ENCODE measurements at places on chromosomes 1 and 21.

DNA sequence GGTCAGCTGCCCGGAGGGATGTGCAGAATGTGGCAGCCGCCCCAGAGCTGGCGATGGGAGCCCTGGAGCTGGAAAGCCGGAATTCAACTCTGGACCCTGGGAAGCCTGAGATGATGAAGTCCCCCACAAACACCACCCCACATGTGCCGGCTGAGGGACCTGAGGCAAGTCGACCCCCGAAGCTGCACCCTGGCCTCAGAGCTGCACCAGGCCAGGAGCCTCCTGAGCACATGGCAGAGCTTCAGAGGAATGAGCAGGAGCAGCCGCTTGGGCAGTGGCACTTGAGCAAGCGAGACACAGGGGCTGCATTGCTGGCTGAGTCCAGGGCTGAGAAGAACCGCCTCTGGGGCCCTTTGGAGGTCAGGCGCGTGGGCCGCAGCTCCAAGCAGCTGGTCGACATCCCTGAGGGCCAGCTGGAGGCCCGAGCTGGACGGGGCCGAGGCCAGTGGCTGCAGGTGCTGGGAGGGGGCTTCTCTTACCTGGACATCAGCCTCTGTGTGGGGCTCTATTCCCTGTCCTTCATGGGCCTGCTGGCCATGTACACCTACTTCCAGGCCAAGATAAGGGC is 33.5 kb upstream of the LHX4 start:
- H3K4me3 ChIP-seq: no peak overlapping the region
- no peaks in the 10 kb centered on the region for H3K4me1 ChIP-seq
- DNase-seq: no peak
- no peaks in the 10 kb centered on the region for H3K27me3 ChIP-seq
- no peak overlapping the region for H3K27ac ChIP-seq
- peaks cover 47% of the 10 kb centered on the region for H3K36me3 ChIP-seq

DNA sequence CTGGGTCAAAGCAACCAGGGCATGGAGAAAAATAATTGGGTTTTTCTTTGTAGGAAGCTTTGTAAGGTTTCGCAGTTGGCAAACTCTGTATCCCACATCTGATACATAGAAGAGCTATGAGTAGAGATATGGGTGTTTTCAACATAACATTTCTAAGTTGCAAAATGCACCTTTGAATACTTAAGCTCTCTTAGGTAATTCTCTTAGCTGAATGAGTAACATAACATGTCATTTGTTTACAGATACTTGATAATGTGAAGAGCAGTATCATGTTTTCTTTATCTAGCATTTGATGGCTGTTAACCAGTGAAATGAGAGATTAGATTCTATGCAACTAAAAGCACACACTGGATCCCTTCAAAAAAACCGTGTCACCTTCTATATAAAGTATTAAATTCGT is 21.6 kb downstream of the RAVER2 start:
- H3K27ac ChIP-seq: no peak overlapping the region
- H3K4me1 ChIP-seq: no peaks in the 10 kb centered on the region
- H3K36me3 ChIP-seq: no peaks in the 10 kb centered on the region
- no peak overlapping the region for H3K4me3 ChIP-seq

GRCh38 chr1:7539769-7540175 is 231.3 kb upstream of the VAMP3 start:
- no peak overlapping the region for H3K27ac ChIP-seq
- no peak overlapping the region for H3K4me3 ChIP-seq
- H3K4me1 ChIP-seq: no peaks in the 10 kb centered on the region
- no peak for DNase-seq

DNA sequence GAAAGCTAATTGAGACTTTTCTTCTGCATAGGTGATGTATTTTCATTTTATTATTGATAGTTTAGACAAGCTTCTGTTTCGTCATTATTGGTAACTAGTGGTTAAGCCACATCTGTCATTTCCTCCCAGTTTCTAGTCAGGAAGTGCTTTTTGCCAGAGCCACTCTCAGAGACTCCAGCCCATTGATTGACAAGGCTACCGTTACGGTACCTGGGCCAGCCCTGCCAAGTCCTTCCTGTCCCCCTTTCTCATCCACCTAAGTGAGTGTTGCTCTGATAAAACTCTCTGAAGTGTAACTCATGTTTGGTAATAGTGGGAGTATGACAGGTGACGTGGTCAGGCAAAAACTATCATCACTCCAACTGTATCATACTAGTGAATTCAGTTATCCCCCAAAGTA is 29.6 kb upstream of the AGL start:
- no peaks in the 10 kb centered on the region for H3K36me3 ChIP-seq
- H3K4me3 ChIP-seq: no peak overlapping the region
- DNase-seq: no peak
- H3K27me3 ChIP-seq: no peaks in the 10 kb centered on the region

GRCh38 chr1:79827446-79827845 is 820.9 kb upstream of the ADGRL4 start:
- no peak overlapping the region for H3K27ac ChIP-seq
- H3K27me3 ChIP-seq: no peaks in the 10 kb centered on the region
- no peak for DNase-seq
